Stimulated activated CD4-positive, alpha-beta T cell treated with anti-CD3 and anti-CD28 coated beads, Interleukin-1b, Interleukin-23, amount 100 ng/mL, for 24 hours (primary cell): ENCODE measurements at places on chromosomes 2 and 18.

DNA sequence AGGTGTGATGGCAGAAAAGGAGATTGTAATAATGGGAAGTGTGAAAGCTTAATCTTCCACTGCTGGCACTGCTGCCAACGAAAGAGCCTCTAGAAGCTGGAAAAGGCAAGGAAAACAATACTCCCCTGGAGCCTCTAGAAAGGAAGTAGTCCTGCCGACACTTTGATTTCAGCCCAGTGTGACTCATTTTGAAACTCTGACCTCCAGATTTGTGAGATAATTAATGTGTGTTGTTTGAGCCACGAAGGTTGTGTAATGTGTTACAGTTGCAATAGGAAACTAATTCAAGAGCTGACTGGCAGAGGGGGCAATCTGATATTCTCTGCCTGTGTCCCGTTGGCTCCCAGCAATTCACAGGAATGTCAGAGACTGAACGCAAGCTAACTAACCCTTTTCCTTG lies 219.2 kb upstream of the UBE2E3 start:
- no peak for DNase-seq

DNA sequence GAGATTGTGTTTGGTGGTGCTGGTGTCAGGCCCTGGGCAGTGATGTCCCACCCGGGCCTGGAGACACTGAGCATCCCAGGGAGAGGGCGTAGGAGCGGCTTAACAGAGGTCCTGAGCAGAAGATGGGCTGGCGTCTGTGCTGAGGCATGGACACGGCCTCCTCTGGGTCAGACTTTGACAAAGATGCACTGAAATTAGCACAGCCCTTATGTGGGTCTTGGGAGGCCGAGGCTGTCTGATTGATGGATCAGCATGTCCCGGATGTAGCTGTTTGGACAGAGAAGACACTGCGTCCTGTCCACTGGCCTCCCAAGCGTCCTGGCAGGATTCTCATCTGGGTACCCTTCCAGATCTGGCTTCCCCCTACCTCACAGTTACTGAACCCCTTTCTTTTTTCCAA lies 159.4 kb downstream of the ANKRD30B start:
- DNase-seq = no peak

- no peak for DNase-seq
Observed at GRCh38 chr2:208586516-208586915, 179.9 kb downstream of the PTH2R start.

DNA sequence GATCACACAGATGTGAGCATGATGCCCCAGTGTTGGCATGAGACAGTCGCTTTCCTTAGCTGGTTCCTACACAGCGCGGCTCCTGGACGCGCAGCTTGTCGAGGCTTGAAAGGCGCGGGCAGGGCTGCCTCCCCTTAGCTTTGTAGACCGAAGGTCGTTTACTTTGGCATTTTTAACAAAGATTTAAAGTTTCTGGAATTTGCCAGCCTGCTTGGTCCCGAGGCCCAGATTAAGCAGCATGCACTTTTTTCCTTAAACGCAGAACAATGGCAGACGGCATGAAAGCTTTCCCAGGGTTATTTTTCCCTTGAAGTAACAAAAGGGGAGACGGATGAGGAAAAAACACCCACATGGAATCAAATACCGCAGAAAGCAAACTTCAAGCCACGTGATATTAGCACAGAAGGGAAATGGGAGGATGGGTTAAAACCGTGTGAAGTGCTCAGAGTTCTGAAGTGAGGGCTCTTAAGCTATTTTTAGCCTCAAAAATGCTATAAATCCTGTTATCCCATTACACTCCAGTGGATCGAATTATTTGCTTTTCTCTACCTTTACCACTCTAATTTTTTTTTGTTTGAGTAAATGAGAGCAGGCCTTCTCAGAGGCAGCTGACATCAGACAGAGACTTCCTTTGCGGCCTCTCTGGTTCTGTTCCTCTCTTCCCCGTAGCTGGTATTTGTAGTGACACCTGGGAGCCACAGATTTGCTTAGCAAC lies 55.7 kb downstream of the NPAS2 start:
- no peak for DNase-seq

DNA sequence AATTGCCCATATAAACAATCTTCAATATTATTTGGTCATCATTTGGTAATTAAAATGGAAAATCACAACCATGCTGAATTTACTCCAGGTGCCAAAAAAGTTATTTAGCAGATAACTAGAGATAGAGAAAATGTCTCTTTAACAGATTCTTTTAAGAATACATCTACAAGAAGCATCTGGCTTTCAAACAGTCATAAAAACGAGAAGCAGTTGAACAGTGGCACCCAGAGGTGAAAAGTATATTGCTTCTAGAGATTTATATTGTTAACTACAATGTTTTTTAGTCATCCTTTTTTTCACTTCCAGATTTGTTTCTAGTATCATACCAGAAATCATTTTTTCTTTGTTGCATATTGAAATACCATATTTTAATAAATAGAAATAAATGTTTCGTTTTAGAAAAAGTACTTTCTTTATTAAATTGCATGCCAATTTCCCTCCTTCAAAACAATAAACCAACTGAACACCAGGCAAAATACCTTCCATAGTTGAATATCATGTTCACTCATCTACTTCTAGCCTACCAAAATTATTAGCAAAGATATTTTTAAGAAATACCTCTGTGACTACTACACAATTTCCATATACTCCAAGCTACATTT lies 65.4 kb upstream of the HNRNPA3 start:
- no peak for DNase-seq

- DNase-seq = no peak
Observed at GRCh38 chr2:185245806-185246205, 492.8 kb upstream of the FSIP2 start.

GRCh38 chr18:65439188-65439587 lies 311.6 kb upstream of the CDH7 start:
- DNase-seq = no peak

- no peak for DNase-seq
Observed at GRCh38 chr18:79806976-79807841, 9.5 kb downstream of the KCNG2 start.

DNA sequence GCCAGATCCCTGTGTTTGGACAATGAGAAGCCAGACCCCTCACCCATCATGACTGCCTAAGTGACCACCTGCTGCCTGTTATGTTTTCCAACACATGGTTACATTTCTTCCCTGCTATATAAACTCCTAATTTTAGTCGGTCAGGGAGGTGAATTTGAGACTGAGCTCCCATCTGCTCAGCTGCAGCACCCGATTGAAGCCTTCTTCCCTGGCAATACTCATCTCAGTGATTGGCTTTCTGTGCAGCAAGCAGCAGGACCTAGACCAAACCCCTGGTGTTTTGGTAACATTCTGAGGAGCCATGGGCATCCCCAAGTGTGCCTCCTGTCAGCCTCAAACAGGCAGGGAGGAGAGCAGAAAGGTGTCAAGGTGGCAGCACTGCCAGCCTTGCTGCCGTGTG lies 141.2 kb downstream of the CD8B2 start:
- no peak for DNase-seq

DNA sequence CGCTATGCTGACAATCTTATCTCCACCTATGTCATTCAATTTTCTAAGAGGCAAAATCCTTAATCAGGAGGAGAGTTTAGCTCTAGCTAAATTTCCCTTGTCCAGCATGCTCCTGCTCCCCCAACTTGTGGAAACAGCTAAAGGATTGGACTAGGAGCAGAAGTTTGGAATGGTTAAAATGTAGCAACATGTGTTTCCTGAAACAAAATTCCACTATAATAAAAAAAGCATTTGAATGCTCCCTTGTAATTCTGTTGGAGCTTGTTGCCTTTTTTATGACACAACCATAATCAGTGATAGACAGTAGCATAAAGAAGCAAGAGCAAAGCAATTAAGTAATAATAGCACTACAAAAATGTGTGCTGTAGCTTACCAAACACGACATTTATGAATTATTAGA lies 6.9 kb downstream of the ACTR3 start:
- DNase-seq = no peak

DNA sequence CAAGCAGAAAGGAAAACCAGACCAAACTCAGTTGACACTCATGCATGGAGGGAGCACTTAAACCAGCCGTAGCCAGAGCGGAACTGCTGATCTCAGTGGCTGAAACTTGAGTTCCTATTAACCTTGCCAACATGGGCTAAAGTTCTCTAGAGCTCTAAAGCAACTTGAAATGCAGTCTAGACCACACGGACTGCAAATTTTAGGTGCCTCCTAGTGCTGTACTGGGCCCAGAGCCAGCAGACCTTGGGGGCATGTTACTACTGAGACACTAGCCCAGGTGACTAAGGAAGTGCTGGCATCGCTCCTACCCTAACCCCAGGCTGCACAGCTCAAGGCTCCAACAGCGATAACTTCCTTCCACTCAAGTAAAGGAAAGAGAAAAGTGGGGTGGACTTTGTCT lies 236.5 kb downstream of the AKAIN1 start:
- DNase-seq = no peak

- DNase-seq = no peak
Observed at GRCh38 chr18:50729376-50729775, 90.4 kb downstream of the MRO start.

DNA sequence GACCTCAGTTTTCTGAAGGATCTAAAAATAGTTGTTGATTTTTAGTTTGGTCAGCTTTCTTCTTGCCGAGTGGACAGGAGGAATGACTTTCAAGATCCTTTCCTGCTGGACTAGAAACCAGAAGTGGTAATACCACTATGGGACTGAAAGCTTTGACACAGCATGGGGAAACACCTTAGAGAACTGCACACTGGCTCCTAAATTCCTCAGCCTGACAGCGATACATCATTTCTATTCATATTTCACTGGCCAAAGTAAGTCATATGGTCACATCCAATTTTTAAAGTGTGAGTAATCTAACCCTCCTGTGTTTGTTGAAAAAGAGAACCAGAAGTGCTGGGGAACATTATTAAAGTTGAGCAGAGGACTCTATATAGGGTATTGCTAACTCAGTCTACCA lies 244.7 kb upstream of the MMADHC start:
- no peak for DNase-seq

GRCh38 chr2:190802626-190803209 lies 77.9 kb upstream of the GLS start:
- DNase-seq = no peak

DNA sequence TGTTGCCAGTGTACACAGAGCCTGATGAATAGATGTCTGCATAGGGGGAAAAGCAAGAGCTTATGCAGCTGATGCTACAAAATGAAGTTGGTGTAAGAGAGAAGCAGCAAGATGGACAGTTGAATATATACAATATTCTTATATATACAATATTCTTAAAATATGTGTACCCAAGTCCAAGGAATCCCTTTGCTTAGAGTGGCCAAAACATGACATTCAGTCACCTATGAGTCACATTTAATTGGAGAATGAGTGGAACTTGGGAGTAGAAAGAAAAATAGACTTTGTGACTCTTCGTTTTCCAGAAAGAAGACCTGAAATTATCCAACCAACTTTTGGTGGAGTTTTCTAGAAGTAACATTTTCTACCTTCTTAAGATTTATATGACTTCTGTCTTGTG lies 81.8 kb downstream of the SCN9A start:
- no peak for DNase-seq

GRCh38 chr18:28152754-28153153 lies 24.2 kb downstream of the CDH2 start:
- DNase-seq = no peak

DNA sequence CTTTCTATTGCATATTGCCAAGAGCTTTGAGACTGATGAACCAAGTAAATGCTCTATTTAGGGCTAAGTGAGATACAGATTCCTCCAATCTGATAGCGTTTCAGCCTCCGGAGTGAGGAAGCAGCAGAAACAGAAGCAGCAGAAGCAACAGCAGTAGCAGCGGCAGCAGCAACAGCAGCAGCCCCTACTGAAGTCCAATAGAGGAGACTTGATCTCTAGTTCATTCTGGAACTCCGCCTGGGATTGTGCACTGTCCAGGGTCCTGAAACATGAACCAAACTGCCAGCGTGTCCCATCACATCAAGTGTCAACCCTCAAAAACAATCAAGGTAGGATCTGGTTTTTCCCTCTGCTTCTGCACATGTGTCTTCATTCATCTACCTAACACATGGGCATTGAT lies at the start of gene DPP10:
Gene DPP10, plus strand, starts transcription at position 132 of the 400 bp plus-strand sequence.
- no peak for DNase-seq
